Amniotic stem cell (primary cell): ENCODE measurements at places on chromosomes 5 and 9.

GRCh38 chr9:128553728-128554127 lies 1.3 kb downstream of the SPTAN1 start:
- peak; percentile 39 for DNase-seq

GRCh38 chr9:134243778-134244467 lies 79.6 kb upstream of the RNU6ATAC start:
- no peak for DNase-seq

DNA sequence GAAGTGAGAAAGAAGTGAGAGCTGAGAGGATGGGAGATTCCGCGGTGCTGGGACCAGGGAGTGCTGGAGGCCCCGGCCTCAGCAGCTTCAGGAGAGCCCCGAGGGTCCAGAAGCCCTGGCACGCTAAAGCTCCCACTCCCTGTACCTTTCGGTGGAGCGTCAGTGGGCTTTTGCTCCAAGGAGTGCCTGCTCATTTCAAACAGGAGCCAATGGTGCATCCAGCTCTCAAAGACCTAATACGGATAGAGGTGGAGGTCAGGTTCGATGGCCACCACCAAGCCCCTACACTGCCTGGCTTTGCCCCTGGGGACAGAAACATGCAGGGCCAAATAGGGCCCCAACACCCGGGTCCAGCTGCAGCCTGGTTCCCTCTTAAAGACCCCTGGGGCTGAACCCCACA lies 8.2 kb downstream of the CD74 start:
- DNase-seq, result no peak

- DNase-seq, result no peak
Observed at GRCh38 chr5:89327608-89328007, 444.6 kb upstream of the MEF2C start.

GRCh38 chr5:180787711-180788431 lies 14.7 kb downstream of the MGAT1 start:
- no peak for DNase-seq

DNA sequence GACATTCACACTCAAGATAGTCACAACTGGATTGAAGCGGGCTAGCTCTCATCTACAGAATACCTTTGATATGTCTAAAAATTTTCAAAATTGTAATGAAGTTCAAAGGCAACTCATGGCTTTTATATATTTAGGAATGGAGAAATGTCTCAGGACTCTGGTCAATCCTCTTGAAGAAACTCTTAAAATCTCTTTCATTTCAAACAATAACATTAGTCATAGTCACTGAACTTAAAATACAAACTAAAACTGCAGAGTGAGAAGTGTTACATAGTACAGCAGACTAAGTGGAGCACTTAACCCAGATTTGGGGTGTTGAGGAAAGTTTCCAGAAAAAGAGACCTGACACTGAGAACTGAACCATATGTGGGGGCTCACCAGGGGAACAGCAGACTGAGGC lies 20.7 kb downstream of the FANCC start:
- DNase-seq, result no peak

- DNase-seq, result no peak
Observed at GRCh38 chr5:131899686-131900085, 45.8 kb downstream of the MEIKIN start.

GRCh38 chr5:69299625-69300024 lies 33.0 kb downstream of the CCDC125 start:
- no peak for DNase-seq

- DNase-seq, result no peak
Observed at GRCh38 chr9:132697230-132697629, 27.0 kb downstream of the GTF3C4 start.

DNA sequence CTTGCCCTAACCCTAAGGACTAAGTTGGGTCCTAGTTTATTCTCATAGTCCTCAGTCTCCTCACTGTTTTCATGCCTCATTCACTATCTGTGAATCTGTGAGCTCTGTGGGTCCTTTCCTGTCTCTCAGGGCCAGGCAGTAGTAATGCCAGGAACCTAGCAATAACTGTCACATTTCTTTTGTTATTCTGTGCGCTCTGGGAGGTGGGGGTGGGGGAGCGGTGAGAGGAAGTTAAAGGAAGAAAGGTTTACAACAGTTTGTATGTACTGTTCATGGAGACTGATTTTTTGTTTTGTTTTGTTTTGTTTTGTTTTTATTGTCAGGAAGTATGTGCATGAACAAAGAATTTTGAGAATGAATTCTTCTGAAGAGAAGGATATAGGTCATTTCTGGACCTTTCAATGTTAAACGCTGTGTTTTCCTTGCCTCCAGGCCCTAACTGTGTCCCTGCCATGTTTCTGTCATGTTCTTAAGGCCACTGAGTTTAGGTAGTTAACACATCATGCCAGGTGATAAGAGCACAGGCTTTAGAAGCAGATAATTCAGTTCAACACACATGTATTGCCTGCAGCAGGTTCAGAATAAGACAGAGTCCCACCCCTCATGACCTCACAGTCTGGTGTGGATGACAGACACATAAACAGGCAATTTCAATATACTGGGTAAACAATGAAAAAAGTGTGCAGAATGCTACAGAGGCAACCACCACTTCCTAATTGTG lies 13.3 kb upstream of the FEM1C start:
- no peak for DNase-seq

GRCh38 chr9:112863214-112863613 lies 27.5 kb downstream of the SLC46A2 start:
- no peak for DNase-seq

DNA sequence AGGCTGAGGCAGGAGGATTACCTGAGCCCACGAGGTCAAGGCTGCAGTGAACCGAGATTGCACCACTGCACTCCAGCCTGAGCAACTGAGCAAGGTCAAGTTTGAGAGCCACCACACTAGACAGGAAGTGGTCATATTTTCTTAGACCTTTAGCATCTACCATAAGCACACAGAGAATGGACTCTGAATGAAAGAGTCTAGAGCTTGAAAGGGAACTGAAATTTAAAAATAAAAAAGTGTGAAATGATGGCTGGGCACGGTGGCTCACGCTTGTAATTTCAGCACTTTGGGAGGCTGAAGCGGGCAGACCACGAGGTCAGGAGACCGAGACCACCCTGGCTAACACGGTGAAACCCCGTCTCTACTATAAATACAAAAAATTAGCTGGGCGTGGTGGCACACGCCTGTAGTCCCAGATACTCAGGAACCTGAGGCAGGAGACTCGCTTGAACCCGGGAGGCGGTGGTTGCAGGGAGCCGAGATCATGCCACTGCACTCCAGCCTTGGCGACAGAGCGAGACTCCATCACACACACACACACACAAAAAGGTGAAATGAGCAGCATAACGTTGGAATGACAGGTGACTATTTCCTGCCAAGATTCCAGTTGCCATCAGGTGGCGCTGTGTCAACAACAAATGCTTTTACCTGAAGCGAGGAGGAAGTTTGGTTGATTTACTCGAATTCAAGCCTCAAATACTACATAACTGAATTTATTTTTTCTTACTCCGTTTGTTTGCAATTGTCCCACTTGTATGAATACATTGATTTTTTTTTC lies 21.3 kb upstream of the AK3 start:
- peak; percentile 56 for DNase-seq

DNA sequence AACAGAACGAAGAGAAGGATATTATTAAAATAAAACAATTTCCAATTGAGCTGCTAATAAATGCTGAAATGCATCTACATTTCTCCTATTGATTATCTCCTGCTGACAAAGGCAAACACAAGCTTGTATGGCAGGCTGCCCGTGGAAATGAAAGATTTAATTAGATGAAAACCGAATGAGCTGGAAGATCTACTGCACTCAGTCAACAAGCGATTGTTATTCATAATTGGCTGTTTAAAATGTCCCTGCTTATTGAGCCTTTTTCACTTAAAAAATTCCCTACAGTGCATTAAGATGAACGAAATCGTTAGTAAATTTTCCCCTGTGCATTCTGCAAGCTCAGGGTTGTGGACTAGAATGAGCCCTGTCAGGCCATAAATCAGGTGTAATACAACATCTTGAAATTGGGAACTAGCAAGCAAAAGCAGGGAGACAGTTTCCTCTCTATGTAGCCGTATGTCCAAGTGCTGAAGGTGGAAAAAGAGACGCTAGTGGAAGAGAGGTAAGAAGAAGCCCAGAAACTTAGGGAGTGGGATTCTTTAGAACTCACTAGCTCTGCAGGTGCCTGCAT lies 28.5 kb upstream of the KIF4B start:
- DNase-seq, result no peak

DNA sequence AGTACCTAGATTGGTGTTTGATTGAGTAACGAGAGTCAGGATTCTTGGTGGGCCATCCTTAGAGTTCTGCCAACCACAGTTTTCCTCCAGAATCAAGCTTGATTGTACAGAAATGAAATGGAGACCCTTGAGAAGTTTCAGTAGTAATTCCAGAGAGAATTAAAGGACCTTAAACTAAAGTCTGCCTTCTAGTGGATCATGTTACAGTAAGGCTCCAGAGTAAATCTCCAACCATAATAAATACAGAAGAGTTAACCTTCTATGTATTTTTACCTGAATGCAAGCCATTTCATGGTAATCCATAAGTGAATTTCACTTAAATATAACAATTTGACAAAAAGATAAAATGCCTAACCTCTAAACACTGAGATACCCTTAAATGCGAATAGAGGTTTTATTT lies 53.0 kb upstream of the CNTLN start:
- no peak for DNase-seq

DNA sequence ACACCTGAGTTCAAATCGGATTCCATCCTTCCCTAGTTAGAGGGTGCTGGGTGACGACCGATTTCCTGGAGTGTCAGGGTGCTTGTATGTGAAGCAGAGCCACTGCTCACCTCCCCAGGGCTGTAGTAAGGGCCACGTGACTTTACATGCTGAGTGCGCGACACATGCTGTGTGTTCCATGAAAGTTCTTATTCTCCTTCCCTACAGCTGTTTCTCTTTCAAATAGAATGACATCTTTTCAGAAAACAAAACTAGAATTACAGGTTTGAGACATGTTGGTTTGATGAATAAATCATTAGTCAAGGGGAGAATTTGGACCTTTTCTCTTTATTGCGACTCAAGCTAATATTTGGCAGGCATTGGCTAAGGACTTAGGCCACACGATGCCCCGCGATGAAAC lies 113.1 kb downstream of the JMY start:
- no peak for DNase-seq

- DNase-seq, result no peak
Observed at GRCh38 chr5:98679963-98680362, 93.5 kb upstream of the RGMB start.

GRCh38 chr9:88388886-88389605 lies 802 bp downstream of the SPIN1 start:
- DNase-seq, result peak; percentile 43

DNA sequence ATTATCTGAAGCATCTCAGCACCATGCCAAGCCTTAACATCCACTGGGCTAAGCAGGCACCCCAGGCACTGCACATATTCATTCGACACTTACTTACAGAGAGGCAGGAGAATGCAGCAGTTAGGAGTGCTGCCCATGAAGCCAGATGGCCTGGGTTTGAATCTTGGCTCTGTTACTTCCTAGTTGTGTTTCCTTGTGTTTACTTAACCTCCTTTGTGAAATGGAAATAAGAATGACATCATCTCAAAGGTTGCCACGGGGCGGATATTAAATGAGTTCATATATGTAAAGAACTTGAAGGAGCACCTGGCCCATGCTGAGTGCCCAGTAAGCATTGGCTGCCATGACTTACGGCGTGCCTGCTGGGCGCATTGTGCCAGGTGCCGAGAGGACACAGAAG lies 565.2 kb downstream of the CDK5RAP2 start:
- DNase-seq, result no peak

DNA sequence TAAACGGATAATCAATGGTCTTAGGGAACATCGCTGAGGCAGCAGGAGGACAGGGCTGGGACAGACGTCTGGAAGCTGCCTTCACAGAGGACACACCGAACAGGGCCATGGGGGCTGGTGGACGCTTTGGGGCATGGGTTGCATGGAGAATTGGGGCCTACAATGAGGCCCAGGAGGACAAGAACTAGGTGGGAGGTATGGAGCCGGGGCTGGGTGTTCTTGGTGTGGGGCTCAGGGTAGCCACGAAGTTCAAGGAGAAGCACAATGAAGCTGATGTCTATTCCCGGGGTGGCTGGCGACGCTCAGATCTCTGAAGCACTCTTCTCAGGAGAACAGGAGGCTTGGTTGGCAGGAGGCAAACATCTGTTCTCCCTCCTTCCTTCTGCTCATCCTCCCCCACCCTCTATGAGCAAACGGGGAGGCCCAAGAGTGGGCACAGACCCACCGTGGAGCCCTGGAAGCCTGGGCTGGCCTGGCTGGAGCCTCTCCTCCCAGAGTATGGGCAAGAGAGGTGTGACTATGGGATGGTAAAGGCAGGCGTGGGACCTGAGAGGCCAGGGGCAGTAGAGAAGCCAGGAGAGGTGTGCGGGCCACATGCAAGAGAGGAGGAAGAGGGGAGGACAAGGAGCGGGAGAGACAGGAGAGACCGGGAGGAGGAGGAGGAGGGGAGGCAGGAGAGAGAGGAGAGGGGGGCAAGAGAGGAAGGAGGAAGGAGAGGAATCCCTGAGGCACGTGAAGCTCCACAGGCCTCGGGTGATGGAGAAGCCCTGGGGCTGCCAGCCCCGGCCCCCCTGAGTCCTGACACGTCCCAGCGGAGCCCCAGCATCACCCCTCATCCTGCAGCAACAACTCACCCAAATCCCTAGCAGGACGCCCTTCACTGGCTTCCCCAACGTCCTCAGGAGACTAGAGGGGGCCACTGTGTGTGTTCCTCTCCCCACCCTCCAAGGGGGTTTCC lies 159.1 kb downstream of the OLFM1 start:
- DNase-seq, result no peak

DNA sequence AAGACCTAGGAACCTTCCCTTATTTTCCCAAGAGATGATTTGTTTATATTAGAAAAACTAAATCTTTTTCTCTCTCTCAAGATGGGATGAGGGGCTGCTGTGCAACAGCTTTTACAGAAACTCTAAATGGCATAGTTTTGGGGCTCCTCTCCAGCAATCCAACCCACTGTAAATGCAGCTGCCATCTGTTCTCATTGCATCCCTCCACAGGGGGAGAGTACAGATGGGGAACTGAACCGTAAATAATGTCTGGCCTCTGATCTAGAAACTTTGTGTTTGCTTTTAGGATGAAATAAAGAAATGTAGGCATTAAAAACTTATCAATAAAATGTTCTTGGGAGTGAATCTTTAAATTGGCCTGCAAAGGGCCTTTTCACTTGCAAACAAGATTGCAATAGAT lies 291.4 kb downstream of the MCTP1 start:
- no peak for DNase-seq

DNA sequence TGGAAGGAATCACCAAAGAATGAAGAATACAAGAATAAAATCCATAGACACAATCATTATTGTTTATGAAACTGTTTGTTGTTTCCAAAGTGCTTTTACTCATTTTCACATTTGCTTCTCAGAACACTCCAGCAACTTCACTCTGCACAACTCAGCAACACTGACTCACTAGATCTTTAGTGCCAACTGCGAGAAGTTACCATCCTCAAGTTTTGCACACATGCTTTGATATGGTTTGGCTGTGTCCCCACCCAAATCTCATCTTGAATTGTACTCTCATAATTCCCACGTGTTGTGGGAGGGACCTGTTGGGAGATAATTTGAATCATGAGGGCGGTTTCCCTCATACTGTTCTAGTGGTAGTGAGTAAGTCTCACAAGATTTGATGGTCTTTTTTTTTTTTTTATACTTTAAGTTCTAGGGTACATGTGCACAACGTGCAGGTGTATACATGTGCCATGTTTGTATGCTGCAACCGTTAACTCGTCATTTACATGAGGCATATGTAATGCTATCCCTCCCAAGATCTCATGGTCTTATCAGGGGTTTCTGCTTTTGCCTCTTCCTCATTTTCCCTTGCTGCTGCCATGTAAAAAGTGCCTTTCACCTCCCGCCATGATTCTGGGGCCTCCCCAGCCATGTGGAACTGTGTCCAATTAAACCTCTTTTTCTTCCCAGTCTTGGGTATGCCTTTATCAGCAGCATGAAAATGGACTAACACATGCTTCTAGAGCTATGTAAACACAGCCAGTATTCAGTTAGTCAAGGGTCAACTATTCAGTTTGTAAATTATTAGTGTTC lies 36.9 kb downstream of the CLINT1 start:
- no peak for DNase-seq
